ENCODE measurements at places on chromosomes 5 and 9. TPM values are rescaled to one million over a fixed set of nuclear protein-coding genes. Genes with fewer than 3 reads are reported as not detected.

DNA sequence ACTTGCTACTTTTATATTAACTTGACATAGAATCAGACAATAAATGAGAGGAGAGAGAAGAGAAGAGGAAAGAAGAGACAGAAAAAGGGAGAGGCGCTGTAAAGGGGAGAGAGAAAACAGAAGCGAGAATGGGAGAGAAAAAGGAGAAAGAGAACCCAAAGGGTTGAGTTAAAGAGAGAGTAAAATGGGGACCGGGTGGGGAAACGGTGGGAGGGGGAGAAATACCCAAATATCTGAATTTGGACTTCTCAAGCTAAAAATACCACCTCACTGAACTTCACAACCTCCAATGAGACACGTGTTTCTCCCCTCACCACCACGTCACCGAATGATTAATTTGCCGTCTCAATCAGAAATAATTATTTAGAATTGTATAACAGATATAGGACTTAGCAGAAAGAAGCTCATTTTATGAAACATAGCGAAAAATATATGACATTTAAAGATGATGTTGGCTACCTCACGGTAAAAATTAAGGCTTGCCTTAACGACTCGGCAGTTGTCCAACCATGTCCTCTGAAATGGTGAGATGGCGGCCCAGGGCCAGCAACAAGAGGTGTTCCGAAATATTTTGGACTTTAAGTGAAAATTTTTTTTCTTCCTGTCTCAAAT, 204.1 kb downstream of the MEF2C start:
- no peak for DNase-seq

GRCh38 chr9:130302785-130303612, 37.4 kb downstream of the HMCN2 start:
- no peak for DNase-seq

- DNase-seq, result peak; percentile 76
Observed at GRCh38 chr5:61334868-61335615, 3.0 kb downstream of the ZSWIM6 start.

DNA sequence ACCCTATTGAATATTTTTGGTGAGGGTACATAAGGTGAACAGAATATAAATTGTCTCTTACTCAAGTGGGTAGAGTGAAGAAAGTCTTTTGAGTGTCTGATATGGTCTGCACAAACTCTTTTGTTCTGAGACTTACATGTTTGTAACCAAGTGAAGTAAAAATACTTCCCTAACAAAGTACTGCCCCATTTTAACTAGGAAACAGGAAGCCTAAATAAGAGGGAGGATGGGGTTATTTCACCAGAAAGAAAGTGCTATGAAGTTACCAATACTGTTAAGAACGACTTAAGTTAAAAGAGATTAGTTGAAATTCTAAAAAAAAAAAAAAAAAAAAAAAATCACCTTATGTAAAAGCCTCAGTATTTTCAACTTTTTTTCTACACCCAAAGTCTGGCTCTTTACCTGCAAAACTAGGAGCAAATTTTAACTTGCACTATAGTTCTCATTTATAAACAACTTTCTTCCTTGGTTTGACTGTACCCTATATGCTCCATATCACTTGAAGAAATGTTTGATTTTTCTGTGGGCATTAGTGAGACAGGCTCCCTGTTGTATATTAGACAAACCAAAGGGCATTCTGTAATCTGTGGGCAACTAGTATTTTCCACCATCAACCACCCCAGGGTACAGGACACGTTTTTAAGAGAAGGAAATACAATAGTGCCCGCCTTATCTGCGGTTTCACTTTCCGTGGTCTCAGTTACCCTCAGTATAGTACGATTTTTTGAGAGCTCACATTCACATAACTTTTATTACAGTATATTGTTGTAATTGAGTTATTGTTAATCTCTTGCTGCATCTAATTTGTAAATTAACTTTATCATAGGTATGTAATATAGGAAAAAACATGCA, 127.7 kb downstream of the NR3C1 start:
- no peak for DNase-seq

DNA sequence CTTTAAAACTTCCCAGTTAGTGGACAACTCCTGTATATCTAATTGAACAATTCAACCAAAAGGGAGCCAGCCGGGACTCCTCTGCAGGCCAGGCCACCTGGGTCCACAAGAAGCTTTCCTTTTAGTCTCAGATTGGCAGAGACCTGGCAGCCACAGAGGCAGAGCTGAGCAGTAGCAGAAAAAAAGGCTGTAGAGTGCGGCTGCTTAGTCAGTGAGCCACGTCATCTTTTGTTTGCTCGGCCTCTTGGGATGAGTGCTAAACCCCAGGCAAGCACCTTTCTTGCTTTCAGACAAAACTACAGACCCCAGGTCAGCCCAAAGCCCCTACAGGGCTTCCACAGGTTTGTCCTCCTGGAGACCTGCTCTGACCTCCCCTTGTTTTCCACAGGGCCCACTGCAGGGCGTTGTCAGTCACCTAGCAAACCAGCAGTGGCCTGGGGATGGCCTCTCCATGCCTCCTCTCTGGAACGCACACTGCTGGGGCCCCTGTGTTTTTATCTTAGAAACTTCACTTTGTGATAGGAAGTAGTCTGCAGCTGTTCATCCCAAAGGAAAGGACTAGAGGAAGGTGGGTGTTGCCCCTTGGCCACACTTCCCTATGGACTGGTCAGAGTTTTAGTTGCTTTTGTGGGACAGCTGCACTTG, 49.9 kb downstream of the SHB start:
- peak; percentile 89 for DNase-seq

GRCh38 chr9:6973089-6973488, 215.3 kb downstream of the KDM4C start:
- no peak for DNase-seq

GRCh38 chr9:109417054-109417453, 81.1 kb downstream of the PTPN3 start:
- DNase-seq, result peak; percentile 10

ARID3C gene
- polyA plus RNA-seq, result not detected

Measured in IMR-90 (cell line).